SHP77 treated with DMSO at 0.1 percent for 48 hours (cell line): ENCODE measurements at places on chromosomes 5 and 9.

GRCh38 chr5:123754908-123755307 is 242.9 kb downstream of the CSNK1G3 start:
- DNase-seq = no peak

DNA sequence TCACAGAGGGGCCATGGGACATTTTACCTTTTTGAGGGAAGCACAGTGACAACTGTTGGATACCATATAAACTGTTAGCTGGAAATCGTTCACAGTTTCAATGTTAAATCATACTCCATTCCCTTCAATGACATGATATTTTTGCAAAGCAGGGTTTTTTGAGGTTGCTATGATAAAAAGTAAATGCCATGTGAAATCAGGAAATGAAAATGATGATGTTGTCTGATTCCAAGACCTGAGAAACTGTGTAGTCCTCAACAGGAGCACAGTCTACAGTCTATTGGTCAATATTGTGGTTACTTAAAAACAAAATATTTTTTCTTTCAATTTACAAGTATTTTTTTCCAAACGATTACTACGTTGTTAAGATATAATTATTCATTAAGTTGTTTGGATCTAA is 24.0 kb upstream of the ADAM19 start:
- no peak for DNase-seq

GRCh38 chr9:113989714-113990569 is 88.2 kb downstream of the AMBP start:
- DNase-seq = no peak

DNA sequence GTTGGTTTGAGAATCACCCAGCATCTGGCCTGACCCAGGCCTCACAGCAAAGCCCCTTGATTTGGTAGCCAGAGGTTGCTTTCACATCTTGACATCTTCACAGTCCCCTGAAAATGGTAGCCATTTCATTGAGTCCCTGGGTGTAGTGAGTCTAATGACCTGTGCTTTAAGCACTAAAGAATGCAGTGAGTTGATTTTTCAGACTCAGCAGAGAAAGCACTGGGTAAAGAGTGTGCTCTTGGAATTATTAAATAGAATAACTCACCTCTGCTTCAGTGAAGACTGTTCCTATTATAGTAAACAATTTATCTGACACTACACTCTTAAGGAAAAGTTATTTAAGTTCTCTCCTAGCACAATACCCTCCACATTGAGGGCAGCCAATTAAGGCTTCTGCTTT is 56.2 kb downstream of the PTCD2 start:
- DNase-seq = no peak

DNA sequence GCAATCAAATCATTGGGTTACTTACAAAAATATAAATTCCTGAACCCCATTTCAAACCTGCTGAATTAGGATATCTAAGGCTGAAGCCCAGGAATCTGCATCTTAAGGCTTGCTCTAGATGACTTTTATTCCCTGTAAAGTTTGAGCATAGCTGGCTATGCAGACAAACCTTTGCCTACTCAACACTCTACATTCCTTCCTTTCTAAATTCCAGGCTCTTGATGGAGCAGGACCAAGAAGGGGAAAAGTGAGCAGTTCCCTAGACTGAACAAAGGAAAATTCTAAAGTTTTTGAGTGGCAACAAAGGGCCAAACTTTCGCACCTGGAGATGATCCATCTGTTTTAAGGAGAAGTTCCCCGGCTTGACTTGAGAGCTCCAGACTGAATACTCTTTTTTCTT is 9.8 kb upstream of the ADRA1B start:
- DNase-seq = no peak

- no peak for DNase-seq
Measured at GRCh38 chr5:111453295-111453694, 59.0 kb downstream of the STARD4 start.

GRCh38 chr5:37703841-37704241 is 136.0 kb downstream of the GDNF start:
- DNase-seq = no peak

- DNase-seq = no peak
Measured at GRCh38 chr5:169778622-169779596, 141.8 kb downstream of the DOCK2 start.

DNA sequence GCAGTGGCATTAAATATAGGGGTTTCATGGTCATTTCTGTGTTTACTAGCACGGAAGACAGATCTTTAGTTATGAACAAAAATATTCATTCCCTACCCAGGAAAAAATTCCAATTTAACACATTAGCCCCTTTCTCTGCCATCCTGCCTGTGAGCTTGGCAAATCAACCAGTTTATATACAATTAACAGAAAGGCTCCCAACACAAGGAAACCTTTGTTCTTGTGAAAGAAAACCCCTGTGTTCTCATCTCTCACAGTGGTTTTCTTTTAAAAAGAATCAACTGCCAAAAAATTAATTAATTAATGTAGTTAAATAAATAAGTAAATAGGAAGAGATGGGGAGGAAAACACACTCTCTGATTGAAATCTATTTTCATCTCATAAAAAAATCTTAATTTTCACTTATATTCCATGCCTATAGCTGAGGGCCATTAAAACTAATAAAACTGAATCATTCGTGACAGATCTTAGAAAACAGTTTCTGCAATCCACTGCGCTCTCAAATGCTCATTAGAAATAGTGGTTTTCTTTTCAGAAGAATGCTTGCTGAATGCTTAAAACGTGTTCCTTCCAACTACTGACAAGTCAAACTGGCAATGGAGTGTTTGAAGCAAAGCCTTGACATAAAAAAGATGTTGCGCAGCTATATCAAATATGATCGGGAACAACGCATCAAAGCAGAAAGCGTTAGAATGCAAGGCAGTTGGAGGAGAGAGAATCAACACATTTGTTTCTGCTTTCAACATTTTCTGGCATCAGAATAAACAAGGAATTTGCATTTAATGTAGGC is 387.7 kb downstream of the TLR4 start:
- no peak for DNase-seq
